ENCODE measurements at places on chromosomes 13 and 19.
A peak's percentile ranks its signal among the peaks of the same experiment; 100 is the strongest.

DNA sequence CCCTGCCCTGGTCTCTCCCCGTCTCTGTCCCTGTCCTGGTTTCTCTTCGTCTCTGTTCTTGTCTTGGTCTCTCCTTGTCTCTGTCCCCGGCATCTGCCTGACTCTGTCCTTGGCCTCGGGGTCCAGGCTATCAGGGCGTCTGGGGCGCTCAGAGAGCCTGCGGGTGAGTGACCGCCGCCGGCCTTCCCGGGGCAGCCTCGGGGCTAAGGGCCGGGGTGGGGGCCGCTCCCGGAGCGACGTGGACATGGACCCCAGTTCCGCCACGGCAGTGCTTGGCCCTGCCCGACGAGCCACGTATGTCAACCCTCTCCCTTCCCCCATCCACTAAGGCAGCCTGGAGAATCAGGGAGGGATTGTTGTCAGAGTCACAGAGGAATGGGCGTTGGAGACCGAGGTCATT, 14.8 kb downstream of the ARHGEF1 start:
- no peak for DNase-seq

- peak; percentile 85 for DNase-seq
Measured at GRCh38 chr19:10864538-10864899, 6.8 kb upstream of the CARM1 start.

GRCh38 chr19:35049456-35049855, 7.9 kb downstream of the HPN start:
- DNase-seq = no peak

- no peak for DNase-seq
Measured at GRCh38 chr13:112131713-112132113, 64.8 kb downstream of the SOX1 start.

- no peak for DNase-seq
Measured at GRCh38 chr19:6761053-6761676, 6.1 kb downstream of the SH2D3A start.

DNA sequence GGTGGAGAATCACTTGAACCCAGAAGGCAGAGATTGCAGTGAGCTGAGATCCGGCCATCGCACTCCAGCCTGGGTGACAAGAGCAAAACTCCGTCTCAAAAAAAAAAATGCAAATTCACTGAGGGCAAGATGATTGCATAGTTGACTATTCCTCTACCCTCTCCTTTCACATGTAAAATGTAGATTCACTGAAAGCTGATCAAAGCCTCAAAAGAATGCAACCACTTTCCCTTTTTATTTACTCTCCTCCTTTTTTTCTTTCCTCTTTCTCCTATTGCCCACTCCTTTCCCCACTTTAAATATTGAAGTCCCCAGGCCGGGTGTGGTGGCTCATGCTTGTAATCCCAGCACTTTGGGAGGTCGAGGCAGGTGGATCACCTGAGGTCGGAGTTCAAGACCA, 6.3 kb downstream of the TEX101 start:
- no peak for DNase-seq

GRCh38 chr13:108984251-108984920, 355.0 kb downstream of the MYO16 start:
- DNase-seq = no peak

DNA sequence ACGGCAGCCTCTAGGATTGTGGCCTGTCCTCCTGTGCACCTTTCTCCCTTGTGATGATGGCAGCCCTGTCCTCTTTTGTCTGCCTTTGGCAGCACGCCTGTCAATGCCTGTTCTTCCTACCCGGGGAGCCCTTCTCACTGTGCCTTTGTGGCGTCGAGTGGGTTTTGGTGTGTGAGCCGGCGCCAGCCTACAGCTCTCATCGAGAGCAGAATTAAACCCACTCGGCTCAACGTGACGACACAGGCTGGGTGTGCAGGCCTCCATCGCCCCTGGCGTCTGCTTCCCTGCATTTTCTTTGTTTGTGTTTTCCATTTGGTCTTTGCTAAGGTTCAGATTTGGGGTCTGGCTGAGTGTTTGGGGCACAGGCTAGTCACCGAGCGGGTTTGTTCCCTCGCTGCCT, 34.4 kb downstream of the AP1M1 start:
- DNase-seq = no peak

- DNase-seq = no peak
Measured at GRCh38 chr19:14093117-14093823, 2.7 kb upstream of the SAMD1 start.

GRCh38 chr19:15885919-15886318, 12.0 kb downstream of the CYP4F2 start:
- DNase-seq = no peak

DNA sequence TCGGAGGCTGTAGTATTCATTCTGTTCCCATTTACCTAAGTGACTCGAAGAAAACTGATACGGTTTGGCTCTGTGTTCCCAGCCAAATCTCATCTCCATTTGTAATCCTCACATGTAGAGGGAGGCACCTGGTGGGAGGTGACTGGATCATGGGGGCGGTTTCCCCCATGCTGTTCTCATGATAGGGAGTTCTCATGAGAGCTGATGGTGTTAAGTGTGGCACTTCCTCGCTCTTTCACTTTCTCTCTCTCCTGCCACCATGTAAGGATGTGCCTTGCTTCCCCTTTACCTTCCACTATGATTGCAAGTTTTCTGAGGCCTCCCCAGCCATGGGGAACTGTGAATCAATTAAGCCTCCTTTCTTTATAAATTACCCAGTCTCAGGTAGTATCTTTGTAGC, 23.5 kb downstream of the SLAIN1 start:
- no peak for DNase-seq

DNA sequence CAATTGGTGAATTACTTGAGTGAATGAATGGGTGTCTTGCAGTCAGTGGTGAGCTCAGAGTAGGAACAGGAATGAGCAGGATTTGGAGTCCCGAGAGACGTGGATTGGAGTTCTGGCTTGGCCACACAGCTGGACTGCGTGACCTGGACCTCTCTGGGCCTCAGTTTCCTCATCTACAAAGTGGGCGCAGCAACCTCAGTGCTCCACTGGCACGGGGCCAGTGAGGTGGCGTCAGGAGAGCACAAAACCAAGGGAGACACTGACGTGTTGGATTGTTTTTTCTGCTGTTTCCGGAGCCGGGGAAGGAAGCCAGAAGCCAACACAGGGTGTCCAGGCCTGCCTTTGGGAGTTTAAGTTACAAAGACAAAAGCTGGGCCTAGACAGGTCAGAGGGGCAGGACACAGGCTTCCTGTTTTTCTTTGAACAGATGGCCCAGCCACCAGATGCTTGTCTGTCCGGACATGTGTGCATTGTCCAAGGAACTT, 6.5 kb upstream of the DOCK6 start:
- no peak for DNase-seq

- DNase-seq = no peak
Measured at GRCh38 chr19:15187026-15188007, 13.5 kb downstream of the NOTCH3 start.

DNA sequence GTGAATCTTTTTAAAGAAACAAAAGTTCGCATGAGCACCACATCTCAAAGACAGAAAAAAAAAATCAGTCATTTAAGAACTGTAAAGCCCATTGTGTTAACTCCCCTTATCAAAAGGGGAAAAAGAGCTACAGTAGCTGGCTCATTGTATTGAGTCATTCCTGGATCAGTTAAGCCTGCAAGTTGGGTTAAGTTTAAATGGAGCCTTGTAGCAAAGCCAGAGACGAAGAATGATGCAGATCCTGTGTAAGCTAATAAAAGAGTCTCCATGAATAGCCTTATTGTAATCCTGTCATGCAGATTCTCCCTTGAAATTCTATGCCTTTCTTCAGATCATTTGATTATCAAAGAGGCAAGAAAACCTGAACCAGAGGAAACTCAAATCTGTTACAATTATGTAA, 83.8 kb downstream of the CRYL1 start:
- no peak for DNase-seq

DNA sequence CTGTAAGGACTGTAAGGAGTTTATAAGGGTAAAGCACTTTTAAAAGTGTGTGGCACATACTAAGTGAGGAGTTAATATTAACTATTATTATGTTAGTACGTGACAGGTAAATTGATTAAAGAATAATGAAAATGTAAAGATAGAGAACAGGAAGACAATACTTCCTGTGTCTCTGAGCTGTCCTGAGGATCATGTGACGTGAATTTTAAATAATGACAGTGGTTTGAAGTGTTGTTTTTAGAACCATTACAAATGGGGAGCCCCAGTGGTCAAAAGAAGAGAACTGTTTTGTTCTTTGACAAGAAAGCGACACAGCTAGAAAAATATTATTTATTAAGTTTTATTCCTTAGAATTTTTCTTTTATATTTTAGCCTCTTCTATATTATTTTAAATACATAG, 241.2 kb upstream of the STARD13 start:
- no peak for DNase-seq

DNA sequence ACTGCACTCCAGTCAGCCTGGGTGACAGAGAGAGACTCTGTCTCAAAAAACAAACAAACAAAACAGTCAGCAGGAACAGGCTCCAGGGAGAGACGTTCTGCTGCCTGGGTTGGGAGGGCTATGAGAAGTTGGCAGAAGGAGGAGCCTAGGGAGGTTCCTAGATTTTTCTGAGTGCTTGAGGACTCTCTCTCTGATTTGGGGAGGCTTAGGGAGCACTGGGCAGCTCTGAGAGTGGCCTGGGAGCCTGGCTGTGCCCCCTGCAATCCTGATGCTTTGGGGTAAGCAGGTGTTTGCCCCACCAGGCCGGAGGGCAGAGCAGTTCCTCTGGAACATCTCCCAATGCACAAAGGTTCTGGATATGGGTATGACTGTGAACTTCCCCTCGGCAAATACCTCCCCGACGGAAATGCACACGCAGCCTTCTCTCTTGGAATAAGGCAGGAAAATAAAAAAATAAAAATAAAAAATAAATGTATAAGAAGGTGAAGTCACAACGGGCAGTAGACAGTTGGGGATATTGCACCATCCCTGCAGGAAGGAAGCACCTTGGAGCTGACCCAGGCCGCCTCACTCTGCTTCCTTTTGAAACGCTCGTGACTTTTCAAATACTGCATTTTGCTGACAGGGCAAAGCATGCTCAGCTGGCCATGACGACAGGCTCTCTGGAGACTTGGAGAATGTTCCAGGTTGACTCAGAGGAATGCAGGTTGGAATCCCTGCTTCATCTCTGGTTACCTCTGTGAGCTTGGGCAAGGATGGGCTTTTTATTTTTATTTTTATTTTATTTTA, 26.5 kb upstream of the HOMER3 start:
- DNase-seq = no peak

DNA sequence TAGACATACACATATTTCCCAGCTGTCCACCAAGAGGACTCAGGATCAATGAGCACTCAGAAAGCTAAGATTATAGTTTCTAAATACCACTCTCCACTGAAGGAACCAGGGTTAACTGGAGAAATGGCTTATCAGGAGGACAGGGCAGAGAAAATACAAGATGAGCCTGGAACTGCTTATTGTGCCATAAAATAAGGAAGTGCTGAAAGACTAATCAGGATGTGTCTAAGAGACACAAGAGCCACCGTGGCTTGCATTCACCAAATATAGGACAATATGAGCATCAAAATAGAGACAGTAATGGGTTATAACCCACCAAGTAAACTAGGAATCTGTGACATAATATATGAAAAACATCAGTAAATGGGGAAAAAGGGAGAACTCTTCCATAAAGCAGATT, 32.8 kb downstream of the KLF12 start:
- DNase-seq = no peak

DNA sequence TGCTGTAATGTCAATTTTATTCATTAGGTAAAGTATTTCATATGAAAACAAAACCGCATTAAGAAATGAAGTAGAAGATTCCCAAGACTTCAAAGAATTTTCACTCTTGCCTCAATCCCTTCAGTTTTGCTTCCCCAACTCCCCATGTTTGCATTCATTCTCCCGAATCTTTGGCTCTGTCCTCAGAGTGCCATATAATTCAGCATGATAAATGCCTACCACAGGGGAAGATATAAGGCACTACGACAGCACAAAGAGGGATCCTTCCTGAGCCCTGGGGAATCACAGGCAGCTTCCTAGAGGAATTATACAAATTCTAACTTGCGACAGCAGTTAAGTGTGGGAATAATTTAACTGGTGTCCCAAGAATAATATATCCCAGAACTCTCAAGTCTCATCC, 68.5 kb downstream of the TSC22D1 start:
- DNase-seq = no peak

GRCh38 chr19:22532388-22533300, 101.5 kb upstream of the ZNF492 start:
- no peak for DNase-seq

- peak; percentile 88 for DNase-seq
Measured at GRCh38 chr19:13833330-13834243, 38.3 kb downstream of the ZSWIM4 start.

- DNase-seq = peak; percentile 75
Measured at GRCh38 chr19:7652061-7652641, 15.2 kb downstream of the STXBP2 start.

DNA sequence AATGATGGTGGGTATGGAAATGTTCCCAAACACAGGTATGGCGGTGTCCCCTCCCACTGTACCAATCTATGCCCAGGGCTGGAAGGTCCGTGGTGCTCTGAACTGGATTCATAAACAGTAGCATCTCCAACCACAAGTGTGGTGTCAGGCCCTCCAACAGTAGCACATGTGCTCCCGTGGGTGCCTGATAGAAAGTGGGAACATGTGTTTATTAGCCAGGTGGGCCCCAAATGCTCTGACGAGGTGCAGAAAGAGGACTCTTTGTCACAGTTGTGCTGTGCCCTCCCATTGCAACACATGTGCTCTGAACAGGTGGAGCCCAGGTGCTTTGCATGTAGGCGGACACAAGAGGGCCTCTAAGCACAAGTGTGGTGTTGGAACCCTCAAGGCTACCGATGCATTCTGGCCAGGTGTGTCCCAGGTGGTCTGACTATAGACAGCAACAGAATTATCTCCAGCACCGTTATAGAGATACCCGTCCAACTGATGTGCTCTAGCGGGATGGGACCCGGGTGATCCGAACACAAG, 75.4 kb upstream of the ZNF30 start:
- no peak for DNase-seq

DNA sequence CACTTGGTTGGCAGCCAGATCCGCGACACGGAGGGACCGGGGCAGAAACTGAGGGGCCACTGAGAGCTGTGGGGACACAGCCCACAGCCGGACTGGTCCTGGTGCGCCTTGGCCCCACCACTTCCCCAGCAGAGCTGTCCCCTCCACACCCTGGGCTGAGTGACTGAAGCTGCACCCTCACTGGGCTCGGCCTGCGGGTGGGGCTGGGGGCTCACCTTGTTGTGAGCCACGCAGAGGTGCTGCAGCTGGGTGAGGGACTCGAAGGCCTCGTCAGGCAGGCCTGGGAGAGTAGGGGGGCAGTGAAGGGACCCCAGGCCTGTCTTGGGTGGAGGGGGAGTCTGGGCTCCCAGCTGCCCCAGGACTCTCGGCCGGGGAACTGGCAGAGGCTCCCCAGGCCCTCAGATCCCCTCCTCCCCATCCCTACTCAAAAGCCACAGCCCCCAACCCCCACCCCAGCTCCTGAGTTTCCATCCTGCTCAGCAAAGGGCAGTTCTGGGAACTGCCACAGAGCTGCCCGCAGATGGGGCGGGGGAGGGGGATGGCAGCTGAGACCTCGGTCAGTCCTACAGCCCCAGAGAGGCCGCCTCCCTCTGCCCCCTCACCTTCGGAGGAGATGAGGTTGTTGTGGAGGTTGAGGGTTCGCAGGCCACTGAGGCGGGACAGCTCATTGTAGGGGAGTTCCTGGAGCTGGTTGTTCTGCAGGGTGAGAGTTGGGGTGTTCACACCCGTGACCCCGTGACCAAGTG, 2.3 kb downstream of the PODNL1 start:
- no peak for DNase-seq
